ENCODE measurements at places on chromosomes 1 and 21.

DNA sequence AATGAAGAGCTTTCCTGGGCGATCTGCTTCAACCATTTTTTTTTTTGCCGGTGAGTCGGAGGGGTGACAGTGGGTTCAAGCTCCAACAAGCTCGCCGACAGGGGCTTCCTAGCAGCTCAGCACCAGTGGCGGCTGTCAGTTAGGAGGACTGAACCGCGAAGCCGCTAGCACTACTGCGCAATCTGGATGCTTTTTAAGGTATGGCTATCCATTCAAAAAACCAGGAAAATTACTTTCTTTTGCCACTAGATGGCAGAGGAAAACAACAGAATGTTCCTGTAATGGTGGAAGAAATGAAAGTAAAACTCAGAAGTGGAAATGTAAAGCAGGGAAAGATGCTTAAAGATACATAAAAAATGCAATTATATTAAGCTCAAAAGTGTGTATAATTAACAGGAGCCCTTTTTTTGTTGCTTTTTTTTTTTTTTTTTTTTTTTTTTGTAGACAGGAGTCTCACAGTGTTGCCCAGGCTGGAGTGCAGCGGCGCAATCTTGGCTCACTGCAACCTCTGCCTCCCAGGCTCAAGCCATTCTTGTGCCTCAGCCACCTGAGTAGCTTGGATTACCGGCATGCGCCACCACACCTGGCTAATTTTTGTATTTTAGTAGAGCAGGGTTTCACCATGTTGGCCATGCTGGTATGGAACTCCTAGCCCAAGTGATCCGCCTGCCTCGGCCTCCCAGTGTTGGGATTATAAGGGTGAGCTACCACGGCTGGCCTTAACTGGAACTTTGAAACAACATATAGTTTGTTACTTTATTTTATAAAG is 8.5 kb downstream of the KYAT3 start:
- no peak for DNase-seq

- DNase-seq: no peak
Observed at GRCh38 chr1:99327357-99327756, 63.1 kb downstream of the PLPPR4 start.

- no peak for DNase-seq
Observed at GRCh38 chr1:29504196-29504595, 267.9 kb downstream of the PTPRU start.

DNA sequence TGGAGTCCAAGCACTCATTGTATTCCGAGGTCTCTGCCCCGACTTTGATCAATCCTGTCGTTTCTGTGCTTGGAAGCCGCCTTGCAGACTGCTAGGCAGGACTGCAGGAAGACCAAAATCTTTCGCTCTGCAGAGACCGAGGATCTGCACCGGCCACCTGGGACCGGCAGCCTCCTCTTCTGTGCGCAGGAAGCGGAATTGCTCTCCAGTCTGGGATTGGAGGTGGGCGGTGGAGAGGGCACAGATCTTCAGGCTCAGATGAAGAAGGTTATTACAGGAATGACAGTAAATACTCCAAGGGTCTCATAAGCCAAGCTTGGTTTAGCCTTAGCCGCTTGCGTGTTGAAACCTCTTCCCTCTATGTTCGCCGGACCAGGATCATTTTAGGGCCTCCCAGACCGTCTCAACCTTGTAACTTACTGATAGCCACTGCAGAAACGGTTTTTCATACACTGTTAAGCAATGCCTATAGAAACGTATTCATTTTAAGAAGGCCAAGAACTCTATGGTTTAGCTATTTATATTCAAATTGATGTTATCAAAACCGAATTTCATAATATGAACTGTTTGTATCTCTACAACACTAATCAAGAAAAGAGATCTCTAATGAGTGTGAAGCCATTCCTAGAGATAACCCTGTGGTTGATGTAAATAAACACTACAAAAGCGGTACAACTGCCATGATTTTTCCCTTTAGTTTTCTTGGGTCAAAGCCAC is 1.1 kb downstream of the MIA3 start:
- DNase-seq: peak; percentile 5

DNA sequence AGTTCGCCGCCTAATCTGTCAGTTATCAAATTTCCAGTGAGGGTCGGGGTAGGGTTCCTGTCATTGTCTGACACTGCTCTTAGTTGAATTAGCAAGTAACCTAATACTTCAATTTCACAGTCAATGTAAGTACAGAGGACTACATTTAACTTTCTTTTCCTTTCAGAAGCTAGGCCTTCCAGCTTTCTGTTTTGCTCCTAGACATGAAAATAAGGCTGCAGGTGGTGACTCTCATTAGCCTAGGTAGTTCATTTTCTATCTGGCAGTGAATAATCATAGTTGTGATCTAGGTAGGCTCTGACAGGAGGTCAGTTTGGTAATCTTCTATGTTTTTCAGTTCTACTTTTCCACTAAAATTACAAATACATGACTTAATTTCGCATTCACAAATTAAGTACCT is 783.1 kb downstream of the MRPL39 start:
- no peak for DNase-seq

DNA sequence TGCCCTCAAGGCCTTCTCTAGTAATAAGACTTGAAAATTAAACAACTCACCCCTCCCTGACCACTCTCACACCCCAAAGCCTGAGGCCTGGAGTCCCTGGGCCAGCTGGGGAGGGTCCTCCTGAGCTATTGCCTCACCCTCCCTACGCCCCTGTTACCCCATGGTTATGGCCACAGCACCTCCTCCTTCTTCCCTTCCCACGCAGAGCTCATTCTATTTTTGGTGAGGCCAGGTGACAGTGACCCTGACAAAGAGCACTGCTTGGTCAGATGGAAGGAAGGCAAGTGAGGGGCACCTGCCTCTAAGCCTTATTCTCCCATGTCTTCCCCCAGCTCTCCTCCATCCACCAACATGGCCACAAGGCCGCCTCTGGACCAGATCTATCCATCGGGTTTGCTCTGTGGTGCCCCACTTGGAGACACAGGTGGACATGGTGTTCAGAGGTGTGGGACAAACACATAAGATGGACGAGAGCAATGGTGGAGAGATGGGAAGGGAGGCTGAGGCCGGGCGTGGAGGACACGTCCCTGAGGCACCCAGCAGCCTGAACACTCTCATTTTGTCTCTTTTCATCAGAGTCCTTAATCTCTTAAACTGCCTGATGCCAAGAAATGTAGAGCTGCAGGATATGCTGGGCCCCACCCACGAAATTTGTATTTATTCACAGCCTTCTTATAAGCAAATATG is 42.6 kb downstream of the FCRL5 start:
- no peak for DNase-seq

DNA sequence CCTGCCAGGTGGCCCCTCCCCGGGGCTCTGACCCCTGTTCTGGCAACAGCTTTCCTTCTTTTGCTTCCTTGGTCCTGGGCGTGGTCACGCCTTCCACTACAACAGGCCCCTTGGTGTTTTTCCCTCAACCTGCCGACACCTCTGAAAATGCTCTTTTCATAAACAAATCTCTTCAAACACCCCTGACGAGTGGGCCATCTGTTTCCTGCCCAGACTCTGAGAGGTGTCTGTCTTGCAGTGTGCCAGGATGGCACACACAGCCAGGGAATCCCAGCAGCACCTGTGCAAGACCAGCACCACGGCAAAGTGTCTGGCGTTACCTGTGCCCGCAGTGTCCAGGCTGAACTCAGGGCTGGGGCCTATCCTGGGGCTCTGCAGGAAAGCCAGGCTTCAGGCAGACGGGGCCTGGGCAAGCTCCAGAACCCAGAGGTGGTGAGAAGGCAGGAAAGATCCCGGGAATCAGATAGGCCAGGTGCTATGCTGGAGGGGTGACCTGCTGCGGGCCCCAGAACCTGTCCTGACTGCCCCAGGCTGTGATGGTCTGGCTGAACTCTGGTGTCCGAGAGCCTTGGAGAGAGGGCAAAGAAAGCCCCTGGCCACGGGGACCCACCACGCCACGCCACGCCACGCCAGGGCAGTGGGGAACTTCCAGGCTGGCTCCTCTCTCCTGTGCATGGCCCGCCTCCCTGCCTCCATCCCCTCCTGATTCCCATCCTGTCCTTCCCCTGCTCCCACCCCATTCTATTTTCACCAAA is 88.9 kb downstream of the SIK1 start:
- no peak for DNase-seq

- DNase-seq: no peak
Observed at GRCh38 chr1:20400341-20401177, 85.5 kb downstream of the CAMK2N1 start.
